Upper lobe of right lung (tissue), 1 donor: ENCODE measurements at places on chromosomes 13 and 19. TPM values are rescaled to one million over a fixed set of nuclear protein-coding genes. Genes with fewer than 3 reads are reported as not detected.

- no peak overlapping the region for H3K4me3 ChIP-seq
- H3K4me1 ChIP-seq, result peaks cover 8% of the 10 kb centered on the region
- no peak overlapping the region for H3K27ac ChIP-seq
- peaks cover 65% of the 10 kb centered on the region for H3K27me3 ChIP-seq
Measured at GRCh38 chr19:46076951-46077814, 36.4 kb upstream of the IGFL4 start.

- no peaks in the 10 kb centered on the region for H3K27me3 ChIP-seq
- H3K27ac ChIP-seq, result no peak overlapping the region
- no peaks in the 10 kb centered on the region for H3K36me3 ChIP-seq
- no peaks in the 10 kb centered on the region for H3K4me1 ChIP-seq
- DNase-seq, result no peak
- no peak overlapping the region for H3K4me3 ChIP-seq
Measured at GRCh38 chr13:66896933-66897332, 333.2 kb downstream of the PCDH9 start.

DNA sequence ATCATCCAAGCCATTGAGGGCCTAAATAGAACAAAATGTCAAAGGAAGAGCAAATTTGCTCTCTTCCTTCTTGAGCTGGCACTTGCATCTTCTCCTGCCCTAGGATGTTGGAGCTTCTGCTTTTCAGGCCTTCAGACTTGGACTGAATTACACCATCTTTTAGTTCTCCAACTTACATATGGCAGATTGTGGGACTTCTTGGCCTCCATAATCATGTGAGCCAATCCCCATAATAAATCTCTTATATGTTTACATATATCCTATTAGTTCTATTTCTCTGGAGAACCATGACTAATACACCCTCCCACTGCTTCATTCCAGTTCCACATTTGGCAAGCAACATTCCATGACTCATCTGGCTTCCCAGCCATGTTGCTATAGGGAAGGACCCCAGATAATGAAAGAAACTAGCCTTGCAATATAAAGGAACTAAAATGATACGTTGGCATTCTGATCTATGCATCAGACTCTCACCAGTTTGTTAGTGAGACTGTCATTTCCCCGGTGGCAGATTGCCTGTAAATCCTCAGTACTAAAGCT lies 11.0 kb upstream of the ACOD1 start:
- no peaks in the 10 kb centered on the region for H3K27me3 ChIP-seq
- no peak overlapping the region for H3K4me3 ChIP-seq
- no peaks in the 10 kb centered on the region for H3K4me1 ChIP-seq
- no peaks in the 10 kb centered on the region for H3K36me3 ChIP-seq
- H3K27ac ChIP-seq, result no peak overlapping the region
- DNase-seq, result no peak

- peaks cover 12% of the 10 kb centered on the region for H3K27me3 ChIP-seq
Measured at GRCh38 chr19:39568604-39569003, 28.6 kb upstream of the EID2 start.

DAND5 gene
- not detected for total RNA-seq

TRPC4 gene
- 1.6 TPM for total RNA-seq

MEDAG gene
- 5.5 TPM for total RNA-seq

LINGO3 gene
- total RNA-seq, result not detected

SIGLEC8 gene
- 2.1 TPM for total RNA-seq
